ENCODE measurements at places on chromosomes 2 and 18.

DNA sequence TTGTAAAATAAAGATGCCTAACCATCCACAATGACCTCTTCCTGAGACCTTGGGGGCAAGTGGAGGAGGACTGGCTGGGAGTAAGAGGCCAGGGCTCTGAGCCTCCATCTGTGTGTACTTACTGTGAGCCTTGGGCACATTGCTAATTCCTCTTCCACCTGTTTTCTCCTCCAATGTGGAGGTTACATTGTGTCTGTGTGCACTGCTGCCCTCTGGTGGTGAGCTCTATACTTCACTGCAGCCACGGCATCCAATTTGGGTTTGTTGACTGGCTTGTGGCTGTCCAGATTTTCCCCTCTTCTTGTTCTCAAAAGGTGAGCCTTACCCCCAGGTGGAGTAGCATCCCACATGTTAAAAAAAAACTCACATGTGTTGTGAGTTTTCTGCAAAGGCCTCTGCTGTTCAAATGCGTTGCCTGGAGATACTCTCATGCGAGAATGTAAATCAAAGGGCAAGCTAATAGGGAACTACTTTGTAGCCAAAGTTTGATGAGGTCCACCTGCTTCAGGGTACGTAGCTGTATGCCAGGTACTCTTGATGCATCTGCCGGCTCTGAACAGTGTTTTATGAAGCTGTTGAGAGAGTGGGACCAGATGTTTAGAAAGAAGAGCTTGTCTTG lies 80.8 kb downstream of the APOB start:
- no peak for DNase-seq

DNA sequence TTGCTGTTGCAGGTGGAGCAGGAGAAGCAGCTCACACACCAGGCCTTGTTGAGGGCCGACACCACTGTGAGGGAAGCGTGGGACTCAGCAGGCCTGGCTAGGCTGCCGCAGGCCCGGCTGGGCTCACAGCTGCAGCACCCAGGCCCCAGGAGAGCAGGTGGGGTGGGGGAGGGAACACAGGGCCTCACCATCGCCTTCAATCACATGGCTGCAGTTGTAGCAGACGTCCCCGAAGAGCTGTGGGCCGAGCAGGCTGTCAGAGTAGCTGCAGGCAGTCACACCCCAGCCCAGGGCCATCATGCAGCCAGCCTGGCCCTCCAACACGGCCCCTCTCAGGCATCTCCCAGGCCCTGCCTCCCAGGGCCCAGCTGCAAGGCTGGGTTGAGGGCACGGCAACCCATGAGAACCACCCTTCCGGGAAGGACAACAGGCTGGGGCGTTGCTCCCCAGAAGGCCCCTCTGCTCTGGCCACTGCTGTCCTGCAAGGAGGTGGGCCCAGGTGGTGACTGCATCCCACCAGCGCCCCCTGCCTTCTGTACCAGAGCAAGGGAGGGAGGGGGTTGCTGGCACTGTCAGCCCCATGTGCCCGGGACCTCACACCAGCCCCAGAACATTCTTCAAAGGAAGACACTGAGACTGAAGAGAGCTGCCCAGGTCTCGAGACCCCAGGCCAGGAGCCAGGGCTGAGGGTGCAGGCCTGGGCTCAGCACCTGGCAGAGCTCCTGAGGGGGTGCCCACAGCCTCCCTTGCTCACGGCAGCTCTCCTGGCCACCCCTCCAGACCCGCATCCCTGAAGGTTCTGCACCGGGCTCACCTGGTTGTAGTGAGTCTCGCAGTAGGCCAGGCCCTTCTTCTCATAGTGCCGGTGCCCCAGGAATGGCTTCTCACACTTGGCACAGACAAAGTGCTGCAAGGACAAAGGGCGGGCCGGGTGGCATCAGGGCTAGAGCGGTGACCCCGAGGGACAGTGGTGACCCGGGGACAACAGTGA lies 5.6 kb upstream of the GPR17 start:
- DNase-seq: no peak

DNA sequence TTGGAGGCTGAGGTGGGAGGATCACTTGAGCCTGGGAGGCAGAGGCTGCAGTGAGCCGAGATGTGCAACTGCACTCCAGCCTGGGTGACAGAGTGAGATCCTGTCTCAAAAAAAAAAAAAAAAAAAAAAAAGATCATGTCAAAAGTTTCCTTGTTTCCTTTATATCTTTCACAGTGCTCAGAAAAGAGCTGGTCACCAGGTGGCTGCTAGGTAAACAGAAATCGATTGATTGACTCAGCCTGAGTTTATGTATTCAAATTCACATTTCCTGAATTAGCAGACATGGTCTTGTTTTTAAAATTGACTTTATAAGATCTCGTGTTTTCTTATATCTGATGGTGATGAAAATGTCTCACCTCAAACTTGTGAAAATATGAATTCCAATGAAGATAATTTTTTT lies 261.8 kb upstream of the FANCL start:
- DNase-seq: no peak

DNA sequence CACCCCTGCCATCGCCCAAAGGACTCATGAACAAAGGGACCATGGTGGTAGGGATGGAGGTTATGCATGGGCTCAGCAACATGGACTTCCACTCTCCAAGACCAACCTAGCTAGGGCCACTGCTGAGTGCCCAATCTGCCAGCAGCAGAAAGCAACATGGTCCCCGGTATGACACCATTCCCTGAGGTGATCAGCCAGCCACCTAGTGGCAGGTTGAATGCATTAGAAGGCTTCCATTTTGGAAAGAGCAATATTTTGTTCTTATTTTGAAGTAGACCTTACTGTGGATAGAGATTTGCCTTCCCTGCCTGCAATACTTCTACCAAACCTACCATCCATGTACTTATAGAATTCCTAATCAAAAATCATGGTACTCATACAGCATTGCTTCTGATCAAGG lies 99.8 kb downstream of the METTL4 start:
- DNase-seq: no peak
